Activated T-helper 1 cell treated with anti-CD3 and anti-CD28 coated beads, Interleukin-2, amount 50 U/mL, for 16 hours (primary cell): ENCODE measurements at places on chromosomes 12 and 14.

GRCh38 chr12:70643939-70644338 is 6.7 kb upstream of the PTPRB start:
- no peak for DNase-seq

DNA sequence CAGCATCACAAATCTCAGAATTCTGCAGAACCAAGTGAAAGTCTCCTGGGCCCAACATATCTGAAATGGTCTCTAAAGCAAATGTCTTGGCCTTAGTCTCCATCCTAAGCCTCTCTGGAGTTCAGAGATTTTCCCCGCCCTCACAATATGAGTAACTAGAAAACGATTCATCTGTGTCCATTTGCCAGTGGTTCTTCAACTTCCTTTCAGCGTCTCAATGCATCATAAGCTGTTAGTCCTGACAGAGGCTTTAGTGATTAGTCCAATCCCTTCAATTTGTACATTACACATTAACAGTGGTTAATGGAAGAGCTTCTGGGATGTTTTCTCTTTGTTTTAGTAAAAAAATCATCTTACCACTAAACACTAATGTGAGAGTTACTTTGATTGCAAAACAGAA is 17.4 kb downstream of the NPC2 start:
- no peak for DNase-seq

GRCh38 chr14:66745078-66745477 is 237.1 kb downstream of the GPHN start:
- no peak for DNase-seq

GRCh38 chr12:119326341-119326740 is 8.2 kb upstream of the CCDC60 start:
- no peak for DNase-seq

DNA sequence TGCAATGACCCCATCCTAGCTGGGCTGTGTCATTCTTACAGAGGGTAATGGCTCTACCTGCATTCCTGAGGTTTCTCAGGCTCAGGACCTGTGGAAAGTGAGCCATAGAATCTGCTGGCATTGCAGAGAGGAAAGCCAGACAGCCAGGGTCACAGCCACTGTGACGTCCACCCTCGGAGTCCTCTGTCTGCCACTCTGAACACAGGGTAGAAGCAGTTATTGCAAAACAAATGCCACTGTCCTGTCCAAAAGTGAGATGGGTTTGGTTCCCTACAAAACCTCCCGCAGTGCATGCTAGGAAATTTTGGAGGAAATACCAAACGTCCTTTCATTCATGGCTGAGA is 37.8 kb downstream of the TNFAIP2 start:
- DNase-seq = no peak

- DNase-seq = no peak
Observed at GRCh38 chr12:101634724-101635123, 40.0 kb downstream of the MYBPC1 start.

DNA sequence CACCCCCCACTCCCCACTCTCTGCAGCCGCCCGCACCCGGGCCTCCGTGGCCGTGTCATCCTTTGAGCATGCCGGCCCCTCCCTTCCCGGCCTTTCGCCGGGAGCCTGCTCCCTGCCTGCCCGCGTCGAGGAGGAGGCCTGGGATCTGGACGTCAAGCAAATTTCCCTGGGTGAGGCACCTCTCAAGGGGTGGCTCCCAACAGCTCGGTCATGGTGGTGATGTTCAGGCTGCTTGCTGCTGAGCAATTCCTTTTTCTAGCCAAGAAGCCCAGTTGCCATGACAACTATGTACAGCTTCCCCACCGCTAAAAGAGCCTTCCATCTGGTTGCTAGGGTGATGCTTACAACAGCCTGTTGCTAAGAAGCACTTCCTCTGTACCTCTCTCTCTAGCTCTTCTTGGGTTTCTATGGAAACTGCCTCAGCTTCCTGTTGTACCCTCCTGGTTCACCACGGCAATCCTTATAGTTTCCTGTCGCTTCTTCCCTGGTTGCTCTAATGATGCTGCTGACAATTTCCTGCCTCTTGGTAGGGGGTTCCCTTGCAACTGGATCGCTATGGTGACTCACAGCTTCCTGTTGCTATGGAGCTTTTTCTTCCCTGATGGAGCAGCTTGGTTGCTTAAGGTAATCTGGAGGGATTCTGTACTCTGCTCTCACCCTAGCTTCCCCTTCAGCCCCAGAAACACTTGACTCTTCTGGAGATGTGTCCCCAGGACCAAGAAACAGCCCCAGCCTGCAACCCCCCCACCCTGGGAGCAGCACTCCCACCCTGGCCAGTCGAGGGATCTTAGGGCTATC is 11.0 kb downstream of the ZNF219 start:
- DNase-seq = peak; percentile 57

- DNase-seq = no peak
Observed at GRCh38 chr12:120751389-120751788, 25.8 kb downstream of the ACADS start.

DNA sequence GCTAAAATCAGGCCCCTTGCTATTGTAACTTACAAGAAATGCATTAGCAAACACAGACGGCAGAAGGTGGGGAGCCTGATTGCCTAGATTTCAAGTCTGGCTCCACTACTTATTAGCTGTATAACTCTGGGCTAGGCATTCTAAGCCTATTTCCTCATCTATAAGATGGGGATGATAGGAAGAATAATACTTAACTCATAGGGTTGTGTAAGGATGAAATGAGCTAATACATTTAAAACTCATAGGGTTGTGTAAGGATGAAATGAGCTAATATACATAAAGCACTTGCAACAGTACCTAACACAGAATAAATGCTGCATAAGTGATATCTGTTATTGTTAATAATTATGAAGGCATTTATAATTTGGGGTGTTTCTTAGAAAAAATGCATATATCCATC is 60.1 kb upstream of the DIO2 start:
- no peak for DNase-seq

DNA sequence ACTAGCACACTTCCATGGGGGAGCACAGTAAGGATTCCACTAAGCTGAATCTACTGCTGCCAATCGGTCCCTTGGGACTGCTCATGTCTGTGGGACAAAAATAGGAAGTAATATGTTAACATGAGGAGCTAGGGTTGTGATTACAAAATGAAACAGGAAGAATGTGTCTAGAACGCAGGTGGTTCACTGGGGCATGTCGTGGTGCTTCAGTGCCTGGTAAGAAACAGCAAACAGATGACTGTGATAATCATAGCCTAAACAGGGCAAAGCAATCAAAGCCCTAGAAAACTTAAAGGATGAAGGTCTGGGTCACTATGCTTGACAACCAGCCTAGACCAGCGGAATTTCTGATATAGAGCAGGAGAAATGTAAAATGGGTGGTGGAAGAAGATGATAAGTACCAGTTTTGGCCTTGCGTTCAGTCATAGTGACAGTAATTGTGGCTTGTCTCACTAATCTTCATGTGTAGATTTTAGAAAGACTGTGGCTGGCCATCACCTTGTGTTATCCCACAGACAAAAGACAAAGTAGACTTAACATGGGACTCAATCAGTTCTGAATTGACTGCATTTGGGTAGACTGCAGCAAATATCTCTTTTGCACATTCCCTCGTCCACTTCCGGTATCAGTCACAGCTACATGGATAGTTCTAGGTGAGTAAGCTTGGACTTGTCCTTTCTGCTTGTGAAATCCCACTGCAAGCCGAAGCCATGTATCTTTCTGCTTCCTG is 51.4 kb downstream of the WASHC3 start:
- no peak for DNase-seq

DNA sequence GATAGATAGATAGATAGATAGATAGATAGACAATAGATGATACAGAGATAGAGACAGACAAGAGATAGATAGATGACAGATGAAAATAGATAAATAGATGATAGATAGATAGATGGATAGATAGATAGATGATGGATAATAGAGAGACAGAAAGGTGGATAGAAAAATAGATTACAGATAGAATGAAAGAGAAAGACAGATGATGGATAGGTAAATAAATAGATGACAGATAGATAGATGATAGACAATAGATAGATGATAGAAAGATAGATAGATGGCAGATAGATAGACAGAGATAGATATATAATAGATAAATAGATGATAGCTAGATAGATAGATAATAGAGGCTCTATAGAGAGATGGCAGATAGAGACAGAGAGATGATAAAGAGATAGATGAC is 523.0 kb downstream of the BCL11B start:
- DNase-seq = no peak
